M059J (cell line): ENCODE measurements at places on chromosomes 7 and 10.

GRCh38 chr7:137313201-137313600 is 30.3 kb downstream of the PTN start:
- no peak for DNase-seq

DNA sequence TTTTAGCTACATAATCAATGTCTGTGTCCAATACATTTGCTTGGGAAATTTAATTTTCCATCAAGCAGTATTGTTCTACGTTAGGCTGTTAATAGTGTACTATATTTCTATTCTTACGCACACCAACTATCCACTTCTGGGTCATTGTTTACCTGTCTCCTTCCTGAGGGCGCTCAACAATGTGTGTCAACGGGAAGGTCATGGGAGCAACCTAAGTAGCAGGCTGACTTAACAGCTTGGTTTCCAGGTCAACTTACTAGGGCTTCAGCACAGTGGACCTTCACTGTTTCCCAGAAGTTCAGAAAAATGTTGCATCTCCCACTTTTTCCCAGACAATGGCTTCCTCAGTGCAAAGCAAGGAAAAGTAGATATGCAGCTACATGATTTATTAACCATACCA is 13.7 kb downstream of the THSD7A start:
- DNase-seq = no peak

- no peak for DNase-seq
Measured at GRCh38 chr7:100153708-100154535, 4.6 kb downstream of the TRAPPC14 start.

DNA sequence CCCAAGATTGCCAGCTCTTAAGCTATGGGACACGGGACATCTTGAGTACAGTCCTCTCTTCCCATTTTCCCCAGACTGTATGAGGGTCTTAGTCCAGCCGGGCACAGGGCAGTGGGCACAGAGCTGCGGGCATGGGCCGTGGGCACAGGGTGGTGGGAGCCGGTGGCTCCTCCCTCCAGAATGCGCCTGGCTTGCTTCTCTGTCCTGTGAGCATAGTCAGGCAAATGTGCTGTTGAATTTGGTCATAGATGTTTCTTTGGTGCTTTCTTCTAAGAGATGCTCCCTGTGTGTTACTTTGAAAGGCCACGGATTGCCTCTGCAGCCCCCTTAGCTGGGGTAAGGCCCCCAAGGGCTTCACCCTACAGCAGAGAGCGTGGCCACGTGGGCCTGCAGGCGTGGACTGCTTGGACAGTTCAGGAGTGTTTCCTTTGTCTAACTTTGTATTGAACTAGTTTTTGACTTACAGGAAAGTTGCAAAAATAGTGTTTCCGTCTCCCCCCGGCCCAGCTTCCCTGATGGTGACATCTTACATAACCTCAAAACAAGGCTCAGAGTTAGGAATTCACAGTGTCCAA is 24.7 kb downstream of the LRRC27 start:
- DNase-seq = no peak

GRCh38 chr7:139441961-139442360 is 41.5 kb downstream of the KLRG2 start:
- DNase-seq = no peak
